ENCODE measurements at places on chromosomes 7 and 10.
A peak's percentile ranks its signal among the peaks of the same experiment; 100 is the strongest.

DNA sequence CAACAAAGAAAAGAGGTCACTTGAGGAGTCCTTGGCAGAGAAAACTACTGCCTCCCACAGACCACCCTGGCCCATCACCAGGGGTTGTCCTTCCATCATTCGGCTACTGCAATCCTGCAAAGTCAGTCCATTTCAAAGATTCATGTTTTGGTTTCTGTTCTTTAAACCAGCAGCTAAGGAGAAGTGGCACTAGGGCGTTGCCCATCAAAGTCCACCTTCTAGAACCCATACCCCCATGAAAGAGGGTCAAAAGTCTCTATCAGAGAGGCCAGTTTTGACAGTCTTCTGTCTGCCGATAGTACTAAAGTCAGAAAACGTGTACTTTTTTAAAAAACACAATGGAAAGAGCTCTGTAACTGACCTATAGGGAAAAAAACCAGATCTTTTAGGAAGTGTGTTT, 14.4 kb downstream of the CCDC6 start:
- no peak for DNase-seq

DNA sequence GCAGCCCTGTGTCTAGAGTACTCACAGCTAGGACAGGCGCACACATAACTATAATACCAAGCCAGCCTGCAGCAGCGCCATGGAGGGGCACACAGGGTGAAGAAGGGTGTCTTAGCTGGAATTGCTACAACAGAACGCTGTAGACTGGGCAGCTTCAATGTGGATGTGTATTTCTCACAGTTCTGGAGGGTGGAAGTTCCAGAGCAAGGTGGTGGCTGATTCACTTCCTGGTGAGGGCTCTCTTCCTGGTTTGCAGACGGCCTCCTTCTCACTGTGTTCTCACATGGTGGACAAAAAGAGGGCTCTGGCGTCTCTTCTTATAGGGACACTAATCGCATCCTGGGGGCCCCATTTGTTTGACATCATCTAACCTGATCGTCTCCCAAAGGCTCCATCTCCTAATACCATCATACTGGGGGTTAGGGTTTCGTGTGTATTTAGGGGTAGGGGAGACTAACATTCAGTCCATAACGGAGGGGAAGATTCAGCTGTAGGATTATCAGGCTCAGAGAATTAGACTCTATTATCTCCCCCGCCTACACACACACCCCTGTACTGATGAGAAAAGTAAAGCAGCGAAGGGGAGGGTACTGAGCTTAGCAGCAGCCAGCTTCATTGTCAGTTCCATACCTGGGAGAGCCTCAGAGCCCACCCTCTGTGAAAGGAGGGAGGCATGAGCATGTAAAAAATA, 289.1 kb downstream of the CCDC3 start:
- DNase-seq: no peak

DNA sequence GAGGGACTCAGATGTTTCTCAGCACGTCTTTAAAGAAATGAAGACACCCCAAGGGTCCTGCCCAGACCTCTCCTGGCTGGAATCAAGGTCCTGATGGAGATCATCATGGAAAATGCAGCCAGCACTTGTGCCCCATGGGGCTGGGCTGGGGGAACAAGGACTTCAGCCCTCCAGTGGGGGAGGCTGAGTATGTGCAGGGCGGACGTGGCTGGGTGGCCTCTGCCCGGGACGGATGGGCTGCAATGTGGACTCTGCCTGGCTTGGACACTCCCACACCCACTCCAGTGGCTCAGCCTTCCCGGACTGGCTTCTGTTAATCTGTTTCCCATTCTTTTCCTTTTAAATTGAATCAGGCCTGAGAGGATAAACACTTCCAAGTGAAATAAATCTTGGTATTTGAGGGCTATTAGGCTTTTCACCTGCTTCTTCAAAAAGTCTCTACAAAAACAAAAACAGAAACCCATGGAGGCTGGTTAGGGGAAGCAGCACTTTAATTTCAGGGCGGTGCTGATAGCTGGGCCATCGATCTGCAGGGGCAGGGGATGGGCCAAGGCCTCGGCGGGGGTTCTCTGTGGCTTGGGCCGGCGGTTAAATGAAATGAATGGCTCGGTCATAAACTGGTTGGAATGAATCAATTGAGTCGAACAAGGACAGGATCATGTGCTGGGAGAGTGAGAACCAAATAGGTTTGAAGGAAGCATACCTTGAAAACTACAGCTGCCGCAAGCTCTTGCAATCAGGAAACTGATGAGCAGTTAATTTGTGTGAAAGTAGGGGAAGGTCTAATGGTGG, 51.4 kb downstream of the ADARB2 start:
- DNase-seq: no peak

DNA sequence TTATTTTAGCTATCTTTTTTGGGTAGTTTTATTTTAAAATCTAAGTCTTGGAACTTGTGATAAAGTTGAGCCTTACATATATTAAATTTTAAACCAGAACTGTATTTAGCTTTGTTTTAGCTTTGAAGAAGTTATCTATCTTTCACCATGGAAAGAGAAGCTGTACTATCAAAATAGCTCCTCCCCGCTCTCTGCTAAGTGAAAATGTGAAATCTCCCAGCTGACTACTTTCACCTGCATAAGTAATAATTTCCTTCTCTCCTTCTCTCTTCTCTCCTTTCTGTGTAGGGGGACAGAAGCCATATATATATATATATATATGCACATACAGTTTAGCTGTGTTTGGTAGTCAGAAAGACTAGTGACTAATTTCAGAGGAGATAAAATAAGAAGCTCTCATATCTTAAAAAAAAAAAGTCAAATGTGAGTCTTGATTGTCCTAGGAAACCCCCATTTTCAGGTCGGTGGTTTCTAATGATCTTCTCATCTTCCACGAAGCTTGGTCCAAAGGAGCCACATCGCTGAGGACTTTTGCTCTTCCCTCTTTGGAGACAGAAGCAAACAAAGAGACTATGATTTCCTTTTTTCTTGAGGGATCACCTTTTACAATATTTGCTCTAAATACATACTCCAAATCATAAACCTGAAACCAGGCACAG, 30.6 kb upstream of the GDI2 start:
- DNase-seq: no peak

DNA sequence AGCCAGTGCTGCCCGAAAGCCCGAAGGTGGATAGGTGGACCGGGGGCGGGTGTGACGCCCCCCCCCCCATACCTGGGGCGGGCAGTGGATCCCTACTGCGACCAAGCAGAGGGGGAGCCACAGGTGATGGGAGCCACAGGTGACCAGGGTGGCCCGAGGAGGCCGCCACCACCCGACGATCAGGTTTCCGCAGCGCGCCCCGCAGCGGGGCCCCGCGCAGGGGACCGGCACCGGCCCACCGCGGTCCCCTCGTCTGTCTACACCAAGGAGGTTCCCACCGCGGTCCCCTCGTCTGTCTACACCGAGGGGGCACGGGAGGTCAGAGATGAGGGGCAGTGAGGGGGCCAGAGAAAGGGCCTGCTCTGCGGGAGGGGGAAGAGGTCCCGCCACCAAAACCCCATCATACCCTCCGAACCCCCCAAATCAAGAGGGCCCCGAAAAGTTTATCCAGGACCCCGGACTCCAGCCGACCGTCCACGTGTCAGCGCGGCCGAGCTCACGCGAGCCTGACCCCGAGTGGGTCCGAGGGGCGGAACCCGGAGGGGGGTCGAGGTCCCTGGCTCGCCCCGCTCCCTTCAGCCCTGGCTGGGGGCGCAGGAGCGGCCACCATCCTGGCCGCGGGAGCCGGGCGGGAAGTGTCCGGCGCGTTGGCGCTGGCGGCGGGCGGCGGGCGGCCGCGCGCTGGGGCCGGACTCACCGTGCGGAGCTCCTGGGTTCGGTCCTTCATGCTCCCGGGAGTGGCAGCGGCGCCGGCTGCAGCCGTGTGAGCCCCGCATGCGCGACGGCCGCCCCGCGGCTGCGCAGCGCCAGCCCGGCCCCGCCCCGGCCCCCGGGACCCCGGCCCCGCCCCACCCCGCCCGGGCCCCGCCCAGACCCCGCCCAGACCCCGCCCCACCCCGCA, at the start of gene STX1A:
STX1A (minus strand) TSS at position 765 of the 901 bp plus-strand sequence; CDS start at position 727, 38 bp downstream.
- peak; percentile 75 for DNase-seq

GRCh38 chr10:70589762-70590654, 12.5 kb downstream of the PRF1 start:
- no peak for DNase-seq

- DNase-seq: no peak
These were observed 11.6 kb downstream of the FAM204A start for GRCh38 chr10:118330295-118331076.

DNA sequence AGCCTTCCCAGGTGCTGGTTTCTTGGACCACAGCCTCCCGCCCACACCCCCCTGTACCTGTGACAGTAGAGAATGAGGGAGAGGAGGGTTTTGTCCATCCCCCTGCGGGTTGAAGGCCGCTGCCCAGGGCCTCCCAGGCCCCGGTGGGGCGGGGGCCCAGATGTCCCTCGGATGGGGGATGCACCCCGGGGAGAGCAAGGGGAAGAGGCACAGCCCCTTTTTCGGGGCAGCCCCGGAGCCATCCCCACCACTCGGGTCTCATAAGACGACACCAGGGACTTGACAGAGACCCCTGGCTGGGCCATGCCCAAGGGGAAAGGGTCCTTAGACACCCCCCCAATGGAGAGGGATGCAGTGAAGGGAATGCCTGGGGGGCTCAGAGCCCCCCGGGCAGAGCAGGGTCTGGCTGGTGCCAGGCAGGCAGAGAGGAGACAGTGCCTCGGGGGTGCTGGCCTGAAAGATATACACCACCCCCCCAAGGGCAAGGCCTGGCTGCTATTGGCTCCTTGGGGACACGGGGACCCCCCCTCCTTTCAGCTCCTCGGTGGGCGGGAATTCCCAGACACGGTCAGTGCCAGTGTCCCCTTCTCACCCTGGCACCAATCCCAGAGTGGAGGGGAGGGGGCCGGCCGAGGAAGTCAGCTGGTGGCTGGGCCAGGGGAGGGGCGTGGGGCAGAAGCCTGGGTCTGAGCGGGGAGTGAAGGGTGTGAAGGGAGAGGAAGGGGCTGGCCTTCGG, 3.7 kb upstream of the SPACDR start:
- no peak for DNase-seq

- peak; percentile 68 for DNase-seq
These were observed at the start of gene FUOM for GRCh38 chr10:133357285-133358161. Gene FUOM (minus strand): TSS chr10:133358019. CDS start chr10:133358007, 12 bp downstream.

- no peak for DNase-seq
These were observed 412.5 kb downstream of the PLXDC2 start for GRCh38 chr10:20228729-20229128.

DNA sequence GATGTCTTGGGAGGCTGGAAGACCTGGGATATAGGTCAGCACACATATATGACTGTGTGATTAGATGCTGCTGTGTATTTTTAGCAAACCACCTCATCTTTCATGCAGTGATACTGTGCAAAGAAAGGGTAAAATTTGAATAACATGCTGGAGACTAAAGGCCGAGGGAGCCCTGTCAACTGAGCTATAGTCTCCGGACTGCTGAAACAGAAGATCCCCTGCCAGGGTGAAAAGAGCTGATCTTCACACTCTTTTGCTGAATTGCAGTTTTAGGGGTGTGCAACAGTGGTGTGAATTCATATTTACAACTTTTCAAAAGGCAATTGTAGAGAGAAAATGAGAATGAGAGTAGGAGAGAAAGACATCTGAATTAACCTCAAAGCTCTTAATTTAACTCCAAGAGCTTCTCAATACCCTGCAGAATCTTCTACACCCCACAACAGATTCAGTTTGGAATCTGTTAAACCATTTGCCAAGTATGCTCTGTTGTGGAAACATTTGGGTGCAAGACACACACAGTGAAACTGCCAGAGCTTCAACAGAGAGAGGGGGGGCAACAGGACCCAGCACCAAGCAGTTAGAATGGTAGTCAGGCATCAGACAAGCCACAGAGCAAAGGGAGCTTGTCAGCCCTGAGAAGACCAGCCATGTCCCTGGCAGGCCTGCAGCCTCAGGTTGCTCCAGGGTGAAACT, 190.1 kb upstream of the STK17A start:
- DNase-seq: no peak

- no peak for DNase-seq
These were observed 341.8 kb upstream of the SEMA3A start for GRCh38 chr7:84536271-84536870.

GRCh38 chr10:36451391-36451970, 673.9 kb upstream of the ANKRD30A start:
- no peak for DNase-seq

DNA sequence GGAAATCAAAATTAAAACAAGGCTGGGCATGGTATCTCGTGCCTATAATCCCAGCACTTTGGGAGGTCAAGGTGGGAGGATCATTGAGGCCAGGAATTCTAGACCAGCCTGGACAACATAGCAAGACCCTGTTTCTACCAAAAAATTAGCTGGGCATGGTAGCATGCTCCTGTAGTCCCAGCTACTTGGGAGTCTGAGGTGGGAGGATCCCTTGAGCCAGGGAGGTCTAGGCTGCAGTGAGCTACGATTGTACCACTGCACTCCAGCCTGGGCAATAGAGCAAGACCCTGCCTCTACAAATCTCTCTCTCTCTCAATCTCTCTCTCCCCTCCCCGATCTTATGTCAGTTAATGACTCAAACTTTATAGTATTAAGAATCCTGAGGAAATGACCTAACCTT, 3.8 kb downstream of the KPNA7 start:
- DNase-seq: no peak

GRCh38 chr10:104328896-104329710, 9.2 kb downstream of the ITPRIP start:
- peak; percentile 38 for DNase-seq

- DNase-seq: no peak
These were observed 73.1 kb upstream of the ITGB1 start for GRCh38 chr10:33031171-33031570.

- no peak for DNase-seq
These were observed 306.7 kb downstream of the GPR158 start for GRCh38 chr10:25481467-25481866.

GRCh38 chr7:156667110-156667426, 26.5 kb downstream of the RNF32 start:
- DNase-seq: no peak

GRCh38 chr10:30098629-30099028, 39.2 kb upstream of the JCAD start:
- DNase-seq: no peak

GRCh38 chr7:130303551-130303950, 10.6 kb downstream of the CPA4 start:
- no peak for DNase-seq

DNA sequence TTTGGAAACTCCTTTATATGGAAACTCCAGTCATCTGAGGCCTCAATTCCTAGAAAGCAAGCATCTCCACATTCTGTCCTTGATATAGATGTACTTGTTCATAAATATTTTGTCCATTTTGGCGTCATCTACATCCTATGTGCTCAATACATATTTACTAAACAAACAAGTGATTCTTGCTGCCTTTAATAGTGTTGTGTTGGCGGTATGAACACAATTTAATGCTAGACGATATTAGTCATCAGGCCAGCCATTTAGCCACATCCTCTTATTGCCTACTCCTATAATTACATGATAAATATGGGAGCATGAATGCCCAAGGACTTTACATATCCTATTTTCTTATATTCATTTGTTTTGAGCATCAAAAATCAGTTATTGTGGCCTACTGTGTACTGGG, 18.5 kb upstream of the IFRD1 start:
- no peak for DNase-seq

DNA sequence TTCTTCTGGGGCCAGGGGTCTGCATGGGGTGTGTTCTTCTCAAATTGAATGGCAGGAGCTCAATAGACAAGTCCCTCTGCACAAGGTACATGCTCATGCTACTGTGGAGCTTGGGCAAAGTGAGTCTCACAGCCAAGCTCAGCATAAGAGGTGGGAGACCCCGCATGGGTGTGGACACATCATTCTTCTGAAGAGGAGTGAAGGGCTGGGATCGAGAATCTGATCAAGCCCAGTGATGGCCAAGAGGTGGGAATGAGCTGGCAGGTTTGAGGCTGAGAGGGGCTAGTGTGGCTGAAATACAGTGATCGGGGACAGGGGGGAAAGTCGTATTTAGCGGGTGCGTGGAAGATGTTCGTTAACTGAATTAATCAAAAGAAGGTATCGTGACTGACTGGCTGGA, 32.6 kb downstream of the CDH23 start:
- no peak for DNase-seq

Data from endothelial cell (in vitro differentiated cells).